ENCODE measurements at places on chromosomes 1 and 21. TPM values are rescaled to one million over a fixed set of nuclear protein-coding genes. Genes with fewer than 3 reads are reported as not detected.

DNA sequence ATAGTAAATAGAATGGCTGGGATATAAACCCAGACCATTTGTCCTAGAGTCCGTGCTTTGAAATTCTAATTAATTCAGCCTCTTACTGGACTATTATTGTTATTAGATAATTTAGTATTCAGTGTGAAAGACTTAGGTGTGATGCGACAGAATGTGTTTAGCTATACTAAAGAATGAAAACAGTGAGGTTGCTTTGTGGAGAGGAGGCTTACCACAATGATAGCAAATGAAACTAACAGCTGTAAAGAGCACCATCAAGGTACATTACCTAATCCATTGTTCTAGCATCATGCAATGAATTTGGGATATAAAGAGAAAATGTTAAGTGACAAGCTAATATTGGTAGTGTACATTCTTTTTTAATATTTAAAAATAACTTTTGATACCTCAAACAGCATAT, 911.1 kb downstream of the KCNT2 start:
- DNase-seq, result no peak

Gene SDHB
- total RNA-seq, result 409 TPM

Gene OPTC
- not detected for total RNA-seq

GRCh38 chr1:94606471-94606870, 64.9 kb upstream of the F3 start:
- no peak for DNase-seq

Gene OR10Z1
- total RNA-seq, result not detected

- no peak for DNase-seq
Measured at GRCh38 chr1:217921126-217921904, 290.2 kb downstream of the SPATA17 start.

GRCh38 chr1:9235096-9235459, 504 bp downstream of the H6PD start:
- no peak for DNase-seq

DNA sequence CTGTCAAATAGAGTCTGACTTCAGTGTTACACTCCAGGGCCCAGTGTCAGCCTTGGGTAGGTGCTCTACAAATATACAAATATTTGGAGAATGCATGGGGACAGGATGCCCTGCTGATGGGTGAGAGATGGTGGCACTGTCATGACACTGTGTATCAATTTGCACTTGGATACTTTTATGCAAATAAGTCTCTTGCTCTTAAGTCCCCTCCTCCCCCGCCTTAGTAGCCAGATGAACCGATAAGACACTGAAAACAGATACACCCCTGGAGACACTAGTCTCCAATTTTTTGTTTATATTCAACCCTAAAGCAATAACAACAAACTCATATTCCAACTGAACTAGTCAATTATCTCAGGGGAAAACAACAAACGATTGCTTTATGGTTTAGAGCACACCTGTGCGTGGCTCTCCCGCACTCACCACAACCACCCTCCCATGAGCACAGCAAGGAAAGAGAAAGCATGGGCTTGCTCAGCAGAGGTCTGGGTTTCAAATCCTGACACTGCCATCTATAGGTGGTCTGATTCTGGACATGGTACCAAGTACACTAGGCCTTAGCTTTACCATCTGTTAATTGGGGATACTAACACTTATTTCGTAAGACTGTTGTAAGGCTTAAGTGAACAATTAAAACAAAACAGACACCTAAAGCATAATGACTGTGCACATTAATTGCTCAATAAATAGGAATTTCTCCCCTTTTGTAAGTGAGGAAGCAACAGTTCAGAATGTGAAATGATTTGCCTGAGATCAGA, 50.3 kb downstream of the HIVEP3 start:
- DNase-seq, result no peak

- no peak for DNase-seq
Measured at GRCh38 chr1:160560806-160561205, 18.5 kb downstream of the CD84 start.

Gene CHI3L1
- total RNA-seq, result 0.32 TPM

- no peak for DNase-seq
Measured at GRCh38 chr21:31624961-31625491, 34.5 kb upstream of the SOD1 start.
